ENCODE measurements at places on chromosomes 2 and 18.
A peak's percentile ranks its signal among the peaks of the same experiment; 100 is the strongest.

GRCh38 chr2:100416935-100417710 is at the start of gene CHST10:
CHST10 (minus strand) TSS chr2:100417668; CDS start chr2:100406675, 10,993 bp downstream.
- no peak for DNase-seq

- no peak for DNase-seq
These were observed 25.0 kb upstream of the DNAH6 start for GRCh38 chr2:84491256-84491655.

GRCh38 chr2:25955869-25956535 is 26.3 kb downstream of the KIF3C start:
- no peak for DNase-seq

DNA sequence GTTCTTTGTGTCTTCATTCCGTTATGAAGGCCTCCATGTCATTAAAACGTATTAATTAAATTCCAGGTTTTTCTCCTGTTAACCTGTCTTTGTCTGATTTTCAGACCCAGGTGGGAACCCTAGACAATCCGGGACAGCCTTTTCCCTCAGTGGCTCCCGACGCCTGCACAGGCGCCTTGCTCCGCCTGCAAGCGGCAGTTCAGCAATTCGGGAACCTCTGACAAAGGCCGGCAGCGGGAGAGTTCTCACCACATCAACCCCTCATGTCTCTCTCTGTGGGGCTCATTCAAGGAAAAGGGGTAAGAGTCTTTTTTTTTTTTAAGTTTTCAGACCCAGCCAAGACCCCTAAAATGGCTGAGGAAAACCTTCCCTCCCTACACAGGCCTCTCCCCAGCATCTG is 259.8 kb upstream of the SALL3 start:
- DNase-seq: no peak

GRCh38 chr18:45541421-45541820 is 73.9 kb upstream of the SLC14A2 start:
- no peak for DNase-seq

- DNase-seq: no peak
These were observed 4.7 kb downstream of the SNORC start for GRCh38 chr2:232874677-232875223.

GRCh38 chr2:35973132-35973736 is 382.3 kb upstream of the CRIM1 start:
- DNase-seq: no peak

GRCh38 chr18:79570266-79571201 is 109.1 kb upstream of the CTDP1 start:
- peak; percentile 33 for DNase-seq

DNA sequence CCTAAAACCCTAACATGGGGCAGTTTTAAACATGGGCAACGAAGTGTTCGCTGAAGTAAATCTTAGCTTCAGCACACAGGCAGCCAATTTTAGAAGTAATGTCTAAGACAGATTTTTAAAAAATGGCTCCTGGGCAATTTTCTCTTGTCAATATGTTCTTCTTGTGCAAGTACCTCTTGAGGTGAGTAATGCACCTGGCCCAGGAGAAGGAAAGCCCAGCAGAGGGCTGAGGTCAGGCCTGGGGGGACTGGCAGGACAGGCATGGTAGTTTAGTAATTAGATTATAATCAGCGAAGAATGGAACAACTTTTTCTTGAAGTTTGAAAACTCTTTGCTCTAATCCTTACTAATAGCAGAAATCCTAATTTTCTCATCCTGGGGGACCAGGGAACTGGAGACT is 77.6 kb downstream of the SPRED2 start:
- DNase-seq: no peak

GRCh38 chr2:216447293-216447692 is 35.0 kb downstream of the SMARCAL1 start:
- DNase-seq: no peak

DNA sequence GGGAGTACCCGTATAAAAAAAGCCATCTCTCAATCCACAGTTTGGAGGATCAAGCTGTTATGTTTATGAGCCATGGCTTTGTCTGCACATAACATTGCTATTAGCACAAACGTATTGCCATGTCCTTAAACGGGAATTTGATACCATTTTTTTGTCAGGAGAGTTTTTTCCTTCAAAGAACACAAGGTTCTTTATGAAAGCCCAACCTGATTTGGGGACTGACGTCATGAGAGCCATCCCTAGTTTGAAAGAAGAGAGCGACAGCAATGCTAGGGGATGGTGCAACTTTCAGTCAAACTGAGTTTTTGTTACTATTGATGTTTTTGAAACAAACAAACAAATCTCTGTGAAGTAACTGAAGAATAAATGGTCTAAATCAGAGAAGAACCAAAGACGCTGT is 376.6 kb downstream of the EIPR1 start:
- no peak for DNase-seq

- DNase-seq: no peak
These were observed 20.7 kb downstream of the OTOF start for GRCh38 chr2:26457251-26457666.

DNA sequence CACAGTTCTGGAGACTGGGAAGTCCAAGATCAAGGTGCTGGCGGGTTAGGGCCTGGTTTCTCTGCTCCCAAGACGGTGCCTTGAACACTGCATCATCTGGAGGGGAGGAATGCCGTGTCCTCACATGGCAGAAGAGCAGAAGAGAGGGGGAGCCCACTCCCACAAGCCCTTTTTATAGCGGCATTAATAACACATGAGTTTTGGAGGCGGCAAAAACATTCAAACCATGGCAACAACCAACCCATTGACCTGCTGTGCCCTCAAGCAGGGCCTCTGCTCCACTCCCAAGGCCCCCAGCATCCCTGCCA is 62.0 kb downstream of the SMAD7 start:
- no peak for DNase-seq

DNA sequence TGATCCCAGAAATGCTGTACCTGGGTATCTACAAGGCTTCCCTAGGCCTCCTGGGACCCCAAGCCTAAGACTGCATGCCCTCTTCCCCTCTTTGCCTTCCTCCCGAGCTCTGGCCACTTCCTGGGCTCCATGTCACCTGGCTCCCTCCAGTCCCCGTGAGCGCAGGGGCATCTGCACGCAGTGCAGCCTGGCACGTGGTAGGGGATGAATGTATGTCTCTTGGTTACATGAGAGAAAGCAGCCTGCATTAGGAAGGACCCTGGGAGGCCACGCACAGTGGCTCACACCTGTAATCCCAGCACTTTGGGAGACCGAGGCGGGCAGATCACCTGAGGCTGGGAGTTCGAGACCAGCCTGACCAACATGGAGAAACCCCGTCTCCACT is 15.8 kb downstream of the PASK start:
- no peak for DNase-seq

- DNase-seq: no peak
These were observed 90.9 kb upstream of the SMAD2 start for GRCh38 chr18:48021273-48021914.
